ENCODE measurements at places on chromosomes 4 and X.
A peak's percentile ranks its signal among the peaks of the same experiment; 100 is the strongest.

DNA sequence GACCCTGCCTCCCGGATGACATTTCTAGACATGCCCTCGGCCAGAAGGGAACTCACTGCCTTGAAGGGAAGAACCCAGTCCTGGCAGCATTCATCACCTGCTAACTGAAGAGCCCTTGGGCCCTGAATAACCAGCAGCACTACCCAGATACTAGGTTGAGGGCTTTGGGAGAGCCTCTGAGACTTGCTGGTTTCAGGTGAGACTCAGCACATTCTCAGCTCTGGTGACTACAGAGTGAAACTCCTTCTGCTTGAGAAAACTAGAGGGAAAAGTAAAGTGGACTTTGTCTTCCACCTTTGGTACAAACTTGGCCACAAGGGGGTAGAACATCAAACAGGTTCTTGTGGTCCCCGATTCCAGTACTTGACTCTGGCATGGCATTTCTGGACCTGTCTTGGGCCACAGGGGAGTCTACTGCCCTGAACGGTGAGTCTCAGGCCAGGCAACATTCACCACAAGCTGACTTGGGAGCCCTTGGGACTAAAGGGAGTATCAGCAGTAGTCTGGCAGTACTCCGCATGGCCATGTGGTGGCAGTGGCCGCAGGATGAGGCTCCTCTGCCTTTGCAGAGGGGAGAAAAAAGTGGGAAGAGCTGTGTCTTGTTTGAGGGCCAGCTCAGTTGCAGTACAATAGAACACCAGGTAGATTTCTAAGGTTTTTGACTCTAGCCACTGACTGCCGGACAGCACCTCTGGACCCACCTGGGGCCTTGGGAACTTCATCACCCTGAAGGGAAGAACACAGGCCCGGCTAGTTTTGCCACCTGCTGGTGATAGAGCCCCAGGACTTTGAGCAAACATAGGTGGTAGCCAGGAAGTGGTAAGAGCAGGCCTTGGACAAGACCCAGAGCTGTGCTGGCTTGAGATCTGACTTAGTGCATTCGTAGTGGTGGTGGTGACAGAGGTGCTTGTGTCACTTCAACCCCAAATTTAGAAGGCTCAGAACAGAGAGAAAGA is 414.8 kb downstream of the OPHN1 start:
- DNase-seq: no peak

- no peak for DNase-seq
These were observed 2.6 kb downstream of the GIMD1 start for GRCh38 chr4:106366026-106366425.

DNA sequence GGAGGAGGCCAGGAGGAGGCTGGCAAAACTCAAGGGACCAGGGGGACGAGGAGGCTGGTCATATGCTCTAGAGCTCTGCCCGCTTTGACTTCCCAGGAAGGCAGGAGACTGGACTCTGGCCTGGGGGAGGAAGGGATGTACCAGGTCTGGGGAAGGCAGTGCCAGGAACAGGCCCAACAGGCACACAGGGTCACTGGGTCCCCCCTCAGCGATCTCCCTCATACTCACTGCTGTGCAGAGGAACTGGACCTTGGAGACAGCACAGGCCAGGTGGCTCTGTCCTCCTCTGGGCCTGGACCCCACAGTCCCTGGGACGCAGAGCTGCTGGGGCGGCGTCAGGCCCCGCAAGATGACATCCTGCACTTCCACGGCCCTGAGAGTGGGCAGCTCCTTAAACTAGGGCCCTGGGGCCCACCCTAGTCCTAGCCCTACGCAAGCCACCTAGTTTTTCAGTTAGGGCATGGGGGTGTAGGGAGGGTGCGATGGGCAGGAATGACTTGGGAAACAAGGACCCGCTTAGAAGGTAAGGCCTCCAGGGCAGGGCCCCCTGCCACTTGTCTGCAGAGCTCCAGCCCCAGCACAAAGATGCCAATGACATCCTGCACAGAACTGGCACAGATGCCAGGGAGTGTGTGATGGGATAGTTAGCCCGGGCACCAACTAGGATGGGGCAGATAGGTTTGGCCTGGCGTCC is 59.5 kb downstream of the HTRA3 start:
- peak; percentile 5 for DNase-seq

DNA sequence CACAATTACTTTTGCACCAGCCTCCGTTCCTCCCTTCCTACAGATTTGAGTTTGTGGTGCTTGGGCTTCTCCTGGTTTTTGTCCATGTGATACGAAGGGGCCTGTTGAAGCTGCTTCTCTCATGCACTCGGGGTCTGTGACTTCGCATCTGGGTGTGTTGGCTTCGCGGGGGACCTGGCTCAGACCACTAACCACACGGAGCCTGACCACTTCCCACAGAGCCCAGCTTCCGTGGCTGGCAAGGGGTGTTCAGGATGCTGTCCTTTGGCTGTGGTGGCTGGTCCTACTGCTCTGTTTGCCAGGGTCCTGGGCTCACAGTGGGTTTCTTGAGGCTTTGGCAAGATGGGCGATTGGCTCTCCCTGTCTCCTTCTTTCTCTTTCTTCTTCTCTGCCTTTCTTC is 19.8 kb upstream of the XG start:
- no peak for DNase-seq

DNA sequence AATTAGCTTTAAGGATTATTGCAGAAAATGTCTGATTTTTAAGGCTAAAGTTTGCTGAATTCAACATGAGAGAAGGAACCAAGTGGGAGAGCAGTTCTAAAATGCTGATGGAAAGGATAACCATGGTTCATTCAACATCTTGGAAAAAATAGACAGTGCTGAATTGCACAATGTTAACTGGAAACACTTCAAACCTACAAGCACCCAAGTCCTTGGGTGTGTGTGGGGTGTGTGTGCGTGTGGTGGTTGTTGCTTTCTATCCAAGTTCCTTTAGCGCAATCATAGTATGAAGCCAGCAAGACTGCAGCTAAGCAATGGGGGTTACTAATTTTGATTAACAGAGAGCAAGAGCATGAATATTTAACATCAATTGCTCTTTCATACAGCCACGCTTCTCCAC is 29.3 kb upstream of the SCOC start:
- DNase-seq: no peak

GRCh38 chr4:188960411-188961093 is 821.3 kb downstream of the TRIML1 start:
- no peak for DNase-seq

DNA sequence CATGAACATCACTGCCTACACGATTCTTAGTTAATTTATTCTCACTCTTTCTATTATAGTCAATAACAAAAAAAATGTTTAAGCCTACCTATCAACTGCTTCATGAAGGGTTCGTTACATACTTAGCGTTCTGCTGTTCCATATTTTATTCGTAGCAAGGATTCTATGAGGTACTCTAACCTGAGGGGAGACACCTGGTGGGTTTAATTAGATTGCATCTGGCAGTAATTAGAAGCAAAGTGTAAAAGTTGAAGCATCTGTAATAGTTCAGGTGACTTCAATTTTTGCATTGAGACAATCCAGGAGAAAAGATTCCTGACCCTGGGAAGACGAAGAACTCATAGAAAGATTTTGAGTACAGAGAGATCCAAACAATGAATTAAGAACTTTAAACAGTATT is 1655.8 kb upstream of the TENM3 start:
- no peak for DNase-seq

- no peak for DNase-seq
These were observed 156.4 kb upstream of the WDR1 start for GRCh38 chr4:10273030-10273429.

DNA sequence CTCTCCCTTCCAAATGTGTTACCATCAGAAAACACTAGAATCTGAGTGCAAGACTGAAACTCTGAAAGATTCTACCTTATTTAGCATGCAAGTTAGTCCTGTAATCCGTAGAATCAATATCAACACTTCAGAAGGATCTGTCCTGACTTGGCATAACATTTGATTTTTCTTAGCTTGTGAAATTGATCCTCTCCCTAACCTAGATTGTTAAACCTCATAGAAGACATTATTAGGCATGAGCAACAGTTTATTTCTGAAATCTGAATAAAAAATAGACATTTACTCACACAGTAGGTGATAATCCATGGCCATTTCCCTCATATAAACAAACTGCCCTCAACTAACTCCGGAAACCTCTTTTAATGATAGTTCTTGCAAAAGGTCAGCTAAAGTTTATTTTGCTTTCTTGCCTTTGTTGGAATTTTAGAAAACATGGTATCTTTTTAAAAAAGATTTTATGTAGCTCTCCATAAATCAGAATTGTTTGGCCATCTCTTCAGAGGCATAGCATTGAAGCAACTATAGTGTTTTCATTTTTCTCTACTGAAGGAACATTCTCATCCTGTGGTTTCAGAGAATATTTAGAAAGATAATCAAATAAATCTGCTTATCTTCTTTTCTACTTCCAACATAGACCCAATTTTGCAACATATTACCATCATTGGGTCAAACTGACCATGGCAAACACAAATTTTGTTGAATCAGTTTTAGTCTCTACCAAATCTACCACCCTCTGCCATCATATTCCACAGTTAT is 38.5 kb upstream of the PDLIM5 start:
- DNase-seq: no peak

- DNase-seq: no peak
These were observed 21.6 kb downstream of the OPHN1 start for GRCh38 chrX:68411729-68412128.

- no peak for DNase-seq
These were observed 24.0 kb downstream of the ABCB7 start for GRCh38 chrX:75131973-75132627.

DNA sequence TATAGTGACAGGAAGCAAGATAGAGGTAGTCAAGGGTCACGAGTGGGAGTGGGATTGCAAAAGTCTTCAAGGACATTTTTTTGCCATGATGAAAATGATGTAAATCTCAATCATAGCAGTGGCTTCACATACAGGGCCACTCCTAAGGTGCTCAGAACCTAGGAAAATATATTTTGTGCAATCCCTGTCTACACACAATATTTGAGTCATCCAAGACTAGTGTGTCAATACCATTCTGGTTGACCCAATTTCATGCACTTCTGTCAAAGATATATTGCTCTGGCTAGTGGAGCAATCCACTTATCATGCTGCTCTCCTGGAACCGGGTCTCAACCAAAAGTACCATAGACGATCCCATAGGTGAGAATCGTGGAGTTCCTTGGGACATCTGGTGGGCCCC is 24.2 kb upstream of the XPNPEP2 start:
- DNase-seq: no peak

DNA sequence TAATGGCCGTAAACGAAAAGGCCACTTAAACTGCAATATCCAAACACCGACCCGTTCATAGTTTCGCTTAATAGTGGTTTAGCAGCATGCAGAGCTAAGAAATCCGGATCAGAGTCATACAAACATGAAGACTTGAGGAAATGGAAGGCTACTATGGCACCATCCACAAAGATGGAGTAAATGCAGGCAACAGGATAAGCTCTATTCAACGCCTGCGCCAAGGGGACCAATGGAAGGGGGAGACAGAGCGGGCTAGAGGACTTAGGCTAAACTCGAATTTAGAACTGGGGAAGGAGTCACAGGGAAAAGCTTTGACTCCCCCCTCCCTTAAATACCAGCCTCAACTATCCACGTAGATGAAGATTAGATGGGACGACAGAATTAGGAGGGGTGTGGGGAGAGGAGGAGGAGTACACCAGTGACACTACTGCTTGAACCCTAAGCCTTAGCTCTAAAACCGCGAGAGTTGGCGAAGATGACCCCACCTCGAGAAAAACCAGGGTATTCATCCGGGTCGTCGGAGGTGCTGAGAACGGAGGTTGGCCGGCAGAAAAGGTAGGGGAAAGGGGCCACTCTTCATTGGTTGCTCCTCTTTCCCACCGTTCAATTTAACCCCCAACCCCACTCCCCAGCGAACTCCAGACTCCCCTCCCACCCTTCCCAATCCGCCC is 3.5 kb downstream of the HUWE1 start:
- no peak for DNase-seq

DNA sequence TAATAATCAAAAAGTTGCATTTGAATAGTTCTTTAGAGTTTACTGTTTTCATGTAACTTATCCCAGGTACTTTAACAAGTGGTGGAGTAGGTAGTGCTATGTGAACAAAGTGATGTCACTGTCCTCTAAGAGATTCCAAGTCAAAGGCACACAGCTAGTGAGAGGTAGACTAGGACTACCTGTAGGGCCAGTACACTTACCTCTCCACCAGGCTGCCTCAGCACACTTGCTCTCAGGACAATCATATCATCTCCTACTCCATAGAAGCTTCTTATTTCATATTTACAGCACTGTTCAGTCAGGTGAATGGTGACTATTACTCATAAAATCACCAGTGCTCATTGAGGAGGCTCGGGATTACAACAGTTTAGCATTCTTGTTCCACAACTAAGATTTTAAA is 173.0 kb upstream of the EMCN start:
- no peak for DNase-seq

DNA sequence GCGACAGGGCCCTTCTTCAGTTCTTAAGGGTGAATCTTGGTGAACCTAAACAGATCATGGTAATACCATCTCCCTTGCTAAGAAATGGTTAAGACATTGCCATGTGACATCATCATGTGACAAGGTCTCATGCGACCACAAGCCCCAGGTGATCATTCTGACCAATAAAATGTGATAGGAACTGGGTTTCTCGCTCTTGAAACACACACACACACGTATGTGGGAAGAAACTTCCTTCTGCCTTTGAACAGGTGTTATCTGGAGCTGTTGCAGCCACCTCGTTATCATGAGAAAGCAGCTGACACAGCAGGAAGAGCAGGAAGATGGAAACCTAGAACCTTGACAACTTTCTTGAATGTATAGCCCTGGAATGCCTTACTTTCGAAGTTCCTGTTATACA is 10.2 kb downstream of the SOD3 start:
- DNase-seq: no peak

- DNase-seq: no peak
These were observed 293.6 kb upstream of the FAT4 start for GRCh38 chr4:125021189-125021588.

Measured in mesothelial cell of epicardium (in vitro differentiated cells).